ENCODE measurements at places on chromosomes 4 and X. TPM values are rescaled to one million over a fixed set of nuclear protein-coding genes. Genes with fewer than 3 reads are reported as not detected.

- ATAC-seq: no peak
Observed at GRCh38 chr4:157035471-157035870, 40.5 kb upstream of the GLRB start.

DNA sequence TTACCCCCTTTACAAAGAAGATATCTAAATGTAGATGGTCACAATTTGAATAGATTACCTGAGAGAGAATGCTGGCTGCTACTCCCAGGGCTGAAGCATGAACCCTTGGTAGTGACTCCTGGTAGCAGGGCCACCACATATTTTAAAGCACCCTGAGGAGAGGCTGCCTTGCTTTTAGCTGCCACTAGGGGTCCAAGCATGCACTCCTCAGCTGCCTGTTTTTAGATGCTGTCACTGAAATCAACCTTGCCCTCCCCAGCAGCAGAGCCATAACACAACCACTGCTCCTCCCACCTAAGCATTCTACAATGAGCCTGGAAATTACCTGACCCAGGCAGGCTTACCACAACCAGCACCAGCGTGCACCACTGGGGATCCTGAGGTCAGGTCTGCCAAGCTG is 850.9 kb downstream of the FAM133A start:
- no peak for ATAC-seq

DNA sequence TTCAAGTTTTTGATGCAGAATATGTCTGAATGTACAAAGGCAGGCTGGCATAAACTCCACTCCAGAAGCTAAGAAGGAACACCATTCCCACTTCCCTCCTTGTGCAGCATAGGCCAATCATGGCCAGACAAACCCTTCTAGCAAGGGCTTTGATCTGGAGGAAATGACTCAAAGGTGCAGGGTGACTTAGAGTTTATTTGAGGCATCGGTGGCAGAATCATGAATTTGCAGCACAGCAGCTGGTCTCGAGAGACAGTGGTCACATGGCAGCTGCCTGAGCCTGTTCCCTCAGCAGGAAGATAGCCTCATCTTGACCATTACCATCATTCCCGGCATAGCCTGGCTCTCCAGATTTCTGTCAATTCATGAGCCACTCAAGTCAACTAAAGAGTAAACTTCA is 154.5 kb downstream of the ATP10D start:
- no peak for ATAC-seq

DNA sequence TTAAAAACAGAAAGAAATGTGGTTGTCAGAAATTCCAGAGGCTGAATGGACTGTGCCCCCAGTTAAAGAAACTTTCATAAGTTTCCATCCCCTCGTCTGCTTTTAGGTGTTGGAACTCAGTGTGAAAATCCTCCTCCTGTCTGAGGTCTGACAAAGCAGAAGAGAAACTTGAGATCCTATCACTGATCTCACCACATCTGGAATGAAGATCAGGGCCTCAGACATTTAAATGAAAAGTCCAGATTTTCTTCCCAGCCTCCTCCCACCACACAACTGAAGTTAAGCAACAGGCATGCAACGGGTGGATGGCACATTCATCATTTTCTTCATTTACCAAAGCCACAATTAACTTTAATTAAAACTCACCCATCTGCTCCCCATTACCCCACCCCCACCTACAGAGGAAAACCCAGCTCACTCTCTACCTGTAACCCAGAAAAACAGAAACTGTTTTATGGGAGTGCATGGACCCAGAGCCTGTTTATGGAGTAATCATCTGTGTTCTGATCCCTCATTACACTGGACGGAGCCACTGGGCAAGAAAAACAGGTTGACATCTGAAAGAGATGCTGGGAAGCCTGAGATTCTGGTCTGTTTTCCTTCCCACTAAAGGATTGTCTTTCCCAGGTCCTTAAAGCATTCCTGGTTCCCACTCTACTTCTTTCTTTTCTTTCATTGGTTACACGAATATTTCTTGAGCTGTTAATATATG is 58.1 kb upstream of the HOPX start:
- no peak for ATAC-seq

DNA sequence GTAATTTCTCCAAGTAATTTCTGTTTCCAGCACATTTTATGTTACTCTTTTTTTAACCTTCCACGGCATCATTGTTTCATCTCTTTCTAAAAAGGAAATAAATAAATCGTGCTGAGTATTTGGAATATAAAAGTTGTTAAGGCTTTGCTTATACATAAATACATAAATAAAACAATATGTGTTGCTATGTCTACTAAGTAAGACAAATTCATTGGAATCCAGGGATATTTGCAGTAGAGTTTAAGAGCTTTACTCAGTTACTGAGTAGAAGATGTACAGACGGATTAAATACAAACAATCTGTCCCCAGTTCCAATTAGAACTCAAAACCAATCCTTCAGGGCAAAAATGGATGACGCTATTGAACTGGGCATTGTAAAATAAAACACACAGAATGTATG is 1.4 kb downstream of the ARHGAP24 start:
- no peak for ATAC-seq

GRCh38 chr4:28269426-28269825 is 1408.8 kb downstream of the STIM2 start:
- no peak for ATAC-seq

DNA sequence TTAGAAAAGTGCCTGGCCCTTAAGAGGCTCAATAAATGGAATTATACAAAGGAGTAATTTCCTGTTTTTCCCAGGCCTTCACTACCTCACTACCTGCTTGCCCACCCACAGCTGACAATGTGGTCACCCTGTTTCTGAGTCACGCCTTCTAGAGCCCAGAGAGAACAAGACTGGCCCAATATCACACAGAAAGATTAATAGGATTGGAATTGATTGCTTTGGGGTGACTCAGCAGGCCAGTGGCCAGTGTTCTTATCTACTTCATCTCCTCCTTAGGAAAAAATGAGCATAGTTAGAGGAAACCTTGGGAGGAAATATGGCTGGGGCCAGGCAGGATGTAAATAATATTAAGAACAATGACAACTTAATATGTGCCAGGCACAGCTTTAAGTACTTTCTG is 4.5 kb upstream of the FGF16 start:
- peak; percentile 57 for ATAC-seq

- no peak for ATAC-seq
Observed at GRCh38 chrX:100874325-100874724, at the start of gene NOX1. Gene NOX1 (minus strand): TSS chrX:100874359. CDS start chrX:100874139, 220 bp downstream.

DNA sequence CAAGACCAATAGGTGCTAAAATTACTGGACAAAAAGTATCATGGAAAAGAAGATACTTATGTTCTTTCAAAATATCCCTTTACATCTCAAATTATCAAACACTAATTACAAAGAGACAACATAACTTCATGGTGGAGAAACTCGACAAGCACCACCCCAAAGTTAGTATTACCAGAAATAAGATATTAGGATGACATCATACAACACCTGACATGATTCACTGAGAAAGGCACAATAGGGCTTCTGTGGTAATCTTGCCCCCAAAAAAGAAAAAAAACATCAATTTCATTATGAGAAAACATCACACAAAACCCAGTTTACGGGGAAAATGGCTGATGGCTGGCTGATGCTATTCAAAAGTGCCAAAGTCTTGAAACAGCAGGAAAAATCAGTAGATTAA is 1781.7 kb upstream of the PCDH10 start:
- no peak for ATAC-seq

GRCh38 chrX:1657367-1658070 is 42.7 kb downstream of the ASMT start:
- ATAC-seq: no peak

DNA sequence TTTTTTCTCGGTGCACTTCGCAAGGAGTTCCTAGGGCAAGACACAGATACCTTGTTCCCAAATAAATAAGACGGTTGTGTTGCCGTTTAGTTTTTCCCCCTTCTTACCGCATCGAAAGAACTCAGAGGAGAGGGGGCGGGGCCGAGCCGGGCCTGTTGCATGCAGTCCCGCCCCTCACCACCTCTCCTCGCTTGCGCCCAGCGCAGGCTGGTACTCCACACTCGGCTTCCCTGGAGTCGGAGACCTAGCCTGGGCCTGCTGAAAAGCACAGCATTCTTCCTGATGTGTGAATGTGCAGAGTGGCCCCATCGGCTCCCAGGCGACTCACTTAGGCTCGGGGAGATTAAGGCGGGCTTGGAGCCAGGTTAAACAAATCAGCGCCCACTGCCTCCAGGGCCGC is 26.1 kb upstream of the VMA21 start:
- no peak for ATAC-seq

DNA sequence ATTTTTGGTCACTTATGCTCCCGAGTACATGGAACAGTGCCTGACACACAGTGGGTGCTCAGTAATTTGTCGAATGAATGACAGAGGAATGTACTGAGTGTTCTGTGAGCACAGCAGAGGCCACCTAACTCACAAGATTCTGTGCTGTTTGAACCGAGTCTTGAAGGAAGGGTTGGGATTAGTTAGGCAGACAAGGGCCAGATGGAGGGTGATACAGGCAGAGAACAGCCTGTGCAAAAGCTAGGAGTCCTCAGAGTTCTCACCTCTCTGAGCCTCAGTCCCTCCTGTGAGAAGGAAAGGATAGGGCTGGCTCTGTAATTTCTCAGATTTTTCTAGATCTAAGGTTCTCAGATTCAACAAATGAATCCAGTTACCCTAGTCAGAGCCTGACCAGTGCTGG is 108.8 kb downstream of the NHSL2 start:
- ATAC-seq: no peak

DNA sequence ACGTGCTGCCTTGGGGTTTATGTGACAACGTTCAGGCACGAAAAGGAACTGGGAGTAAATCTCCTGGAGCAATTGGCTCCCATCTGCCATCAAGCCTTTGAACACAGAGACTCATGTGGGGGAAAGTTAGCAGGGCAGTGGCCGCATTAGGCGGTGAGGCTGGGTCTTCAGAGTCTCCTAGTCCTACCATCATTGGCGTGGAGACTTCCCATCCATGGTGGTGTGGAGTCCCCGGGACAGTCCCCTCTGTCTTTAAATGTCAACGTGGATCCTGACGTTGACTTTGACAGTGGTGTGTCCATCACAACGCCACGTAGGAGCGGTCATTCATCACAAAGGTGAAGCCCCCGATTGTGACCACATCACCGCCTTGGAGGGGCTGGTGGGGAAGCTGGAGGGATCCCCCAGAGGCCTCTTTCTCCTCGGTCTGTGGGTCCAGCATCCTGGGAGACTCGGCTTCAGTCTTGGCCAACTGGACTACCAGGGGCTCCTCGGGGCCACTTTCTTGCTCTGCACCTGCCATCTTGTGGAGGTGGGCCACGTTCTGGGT is 21.8 kb downstream of the CRLF2 start:
- ATAC-seq: no peak

DNA sequence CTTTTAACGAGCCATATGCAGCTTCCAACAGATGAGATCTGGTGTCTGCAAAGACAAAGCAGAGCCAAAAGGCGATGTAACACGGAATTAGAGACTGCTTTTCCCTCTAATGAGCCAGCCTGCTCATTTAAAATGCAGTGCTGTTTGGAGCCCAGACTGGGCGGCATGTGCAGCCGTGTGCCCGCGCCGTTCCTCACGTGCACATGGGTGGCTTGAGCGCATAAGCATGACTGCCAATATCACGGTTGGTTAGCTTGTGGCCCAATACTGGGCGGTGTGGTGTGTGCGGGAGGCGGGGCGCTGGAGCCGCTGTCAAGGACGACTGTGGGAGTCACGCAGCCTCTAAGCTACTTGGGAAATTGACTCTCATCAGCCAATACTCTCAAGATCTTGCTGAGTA is 87.0 kb upstream of the SCOC start:
- ATAC-seq: peak; percentile 34

DNA sequence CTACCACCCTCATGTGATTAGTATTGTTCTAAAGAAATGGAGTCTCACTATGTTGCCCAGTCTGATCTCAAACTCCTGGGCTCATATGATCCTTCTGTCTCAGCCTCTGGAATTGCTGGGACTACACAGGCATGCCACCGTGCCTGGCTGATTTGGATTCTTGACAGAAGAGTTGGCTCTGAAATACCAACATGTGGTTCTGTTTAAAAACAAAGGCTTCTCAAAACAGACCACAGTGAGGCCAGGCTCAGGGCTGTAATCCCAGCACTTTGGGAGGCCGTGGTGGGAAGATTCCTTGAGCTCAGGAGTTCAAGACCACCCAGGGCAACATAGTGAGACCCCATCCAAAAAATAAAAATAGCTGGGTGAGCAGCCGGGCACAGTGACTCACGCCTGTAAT is 126.7 kb downstream of the DHRSX start:
- ATAC-seq: no peak

The NDST3 gene
- total RNA-seq: not detected

The FGFR3 gene
- total RNA-seq: 17.7 TPM

The ABCE1 gene
- 47.4 TPM for total RNA-seq

The PCYT1B gene
- total RNA-seq: 3.7 TPM

The PWWP3B gene
- 1.1 TPM for total RNA-seq

The NHSL2 gene
- total RNA-seq: 15.9 TPM

The VEGFD gene
- total RNA-seq: 8.6 TPM

The GYG2 gene
- 3.8 TPM for total RNA-seq
